ENCODE measurements at places on chromosomes 1 and 21.
A peak's percentile ranks its signal among the peaks of the same experiment; 100 is the strongest.

DNA sequence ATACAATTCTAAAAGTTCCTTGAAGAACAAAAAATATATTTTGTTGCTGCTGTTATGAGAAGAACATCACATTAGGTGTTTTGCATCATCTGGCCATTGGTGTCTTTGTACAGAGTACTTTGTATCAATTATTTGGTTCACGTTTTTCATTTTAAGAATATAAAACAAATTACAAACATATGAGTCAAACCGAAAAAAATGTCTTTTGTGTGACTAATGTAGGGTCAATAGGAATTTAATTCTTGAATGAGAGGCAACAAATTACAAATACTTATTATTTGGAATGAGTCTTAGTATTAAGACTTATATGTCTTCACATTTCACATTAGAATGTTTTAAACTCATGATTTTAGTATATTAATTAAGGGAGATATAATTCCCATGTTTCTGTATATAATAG is 54.8 kb downstream of the NR5A2 start:
- DNase-seq: no peak

- no peak for DNase-seq
These were observed 23.6 kb downstream of the RAP1GAP start for GRCh38 chr1:21645550-21645949.

GRCh38 chr1:19688041-19688842 is 23.6 kb downstream of the HTR6 start:
- no peak for DNase-seq

GRCh38 chr1:234675006-234675405 is 65.0 kb upstream of the IRF2BP2 start:
- DNase-seq: no peak

DNA sequence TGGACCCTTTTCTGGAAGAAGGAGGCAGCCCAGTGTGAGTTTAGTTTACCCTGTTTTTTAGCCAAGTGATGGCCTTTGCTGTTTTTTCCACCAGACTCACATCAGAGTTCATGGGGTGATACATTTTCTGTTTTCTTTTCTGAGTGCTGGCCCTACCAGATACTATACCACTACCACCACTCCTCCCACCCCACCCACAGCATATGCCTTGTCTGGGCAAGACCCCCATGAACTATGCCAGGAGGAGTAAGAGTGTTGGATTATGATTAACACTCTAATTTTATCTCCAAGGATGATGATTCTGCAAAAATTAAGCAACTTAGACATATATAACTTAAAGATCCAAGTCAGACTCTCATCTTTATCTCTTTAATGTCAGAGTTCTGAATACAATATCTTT is 26.1 kb downstream of the FABP3 start:
- no peak for DNase-seq

DNA sequence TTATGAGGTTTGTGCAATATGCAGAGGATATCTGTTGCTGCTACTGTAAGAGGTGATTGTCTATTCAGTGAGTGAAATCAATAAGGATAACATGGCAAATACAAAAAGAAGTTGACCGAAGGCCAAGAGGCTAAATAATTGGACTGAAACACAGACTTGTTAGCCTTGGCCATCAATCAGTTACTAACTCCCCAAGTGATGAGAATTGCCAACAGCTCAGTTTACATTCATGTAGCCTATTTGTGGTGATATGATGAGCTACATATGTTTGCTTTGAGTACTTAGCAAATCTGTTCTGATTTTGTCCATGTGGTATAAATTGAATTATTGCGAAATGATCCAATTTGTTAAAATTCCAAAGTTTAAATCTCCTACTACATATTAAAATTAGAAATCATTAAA is 68.6 kb upstream of the VAV3 start:
- DNase-seq: no peak

DNA sequence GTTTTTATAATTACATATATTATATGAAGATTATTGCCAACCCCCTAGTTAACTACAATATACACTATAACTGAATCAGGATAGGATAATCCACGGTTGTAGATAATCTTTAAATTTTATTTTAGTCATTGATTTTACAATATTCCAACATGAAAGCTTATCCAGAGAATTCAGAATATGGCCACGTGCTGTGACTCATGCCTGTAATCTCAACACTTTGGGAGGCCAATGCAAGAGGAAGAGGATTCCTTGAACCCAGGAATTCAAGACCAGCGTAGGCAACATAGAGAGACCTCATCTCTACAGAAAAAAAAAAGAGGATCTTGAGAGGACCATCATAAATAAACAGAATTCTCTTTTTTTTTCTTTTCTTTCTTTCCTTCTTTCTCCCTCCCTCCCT is 119.6 kb upstream of the CACYBP start:
- DNase-seq: no peak

- DNase-seq: no peak
These were observed 5.8 kb downstream of the COQ8A start for GRCh38 chr1:226945858-226946245.

DNA sequence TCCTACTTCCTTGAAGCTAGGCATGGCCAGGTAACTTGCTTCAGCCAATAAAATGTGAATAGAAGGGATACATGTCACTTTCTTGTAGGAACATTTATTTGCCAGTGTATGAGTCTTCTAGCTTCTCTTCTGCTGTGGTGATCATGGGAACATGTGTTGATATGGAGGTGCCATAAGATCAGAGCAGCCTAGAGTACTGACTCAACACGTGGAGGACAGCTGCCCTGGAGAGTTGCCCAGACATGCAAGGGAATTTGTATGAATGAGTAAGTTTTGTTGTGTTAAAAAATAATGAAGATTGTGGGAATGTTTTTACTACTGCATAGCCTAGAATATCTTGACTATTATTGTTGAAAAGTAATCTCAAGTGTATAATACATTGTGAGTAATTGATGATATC is 502.3 kb downstream of the NUF2 start:
- DNase-seq: no peak

DNA sequence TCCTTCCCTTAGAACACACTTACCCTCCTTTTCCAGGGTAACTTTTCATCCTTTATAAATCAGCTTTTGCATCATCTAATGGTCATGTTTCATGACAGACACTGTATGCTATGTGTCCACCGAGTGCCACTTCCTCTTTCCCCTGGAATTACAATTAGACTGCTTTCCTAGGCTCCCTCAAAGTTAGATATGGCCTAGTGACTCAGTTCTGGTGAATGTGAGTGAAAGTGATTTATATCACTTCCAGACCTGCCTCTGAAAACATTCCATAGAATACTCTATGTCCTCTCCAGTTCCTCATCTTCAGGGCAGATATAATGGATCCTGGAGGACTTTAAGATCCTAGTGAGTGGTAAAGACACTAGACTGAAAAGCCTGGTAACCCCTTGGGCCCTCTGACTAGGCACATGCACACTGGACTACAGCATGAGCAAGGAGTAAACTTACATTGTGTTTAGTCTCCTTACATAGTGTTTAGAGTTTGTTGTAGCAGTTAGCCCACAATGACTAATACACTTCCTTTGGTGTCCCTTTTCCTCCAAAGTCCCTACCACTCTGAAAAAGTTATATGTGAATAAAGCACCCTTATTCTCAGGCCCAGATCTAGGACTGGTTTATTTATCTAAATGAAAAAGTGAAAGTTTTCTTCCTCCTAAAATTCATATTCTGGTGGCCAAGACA is 59.3 kb downstream of the GPR88 start:
- no peak for DNase-seq

DNA sequence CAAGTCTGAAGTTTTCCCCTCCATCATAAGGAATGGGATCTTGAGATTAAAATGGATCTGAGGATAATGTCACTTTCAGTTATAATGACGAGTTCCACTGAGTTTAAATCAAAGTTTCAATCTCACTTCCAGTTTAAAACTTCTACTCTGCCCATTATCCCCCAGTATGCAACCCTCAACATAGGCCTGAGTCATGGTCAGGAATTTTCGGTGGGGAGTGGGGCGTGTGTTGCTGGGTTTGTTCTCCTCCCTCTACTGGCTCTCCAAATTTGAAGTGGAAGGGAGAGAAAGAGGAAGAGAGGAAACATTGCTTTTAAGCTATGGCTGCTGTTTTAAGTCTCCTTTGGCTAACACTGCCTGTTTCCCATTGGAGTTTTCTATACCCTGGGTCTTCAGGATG is 152.9 kb downstream of the TM2D1 start:
- DNase-seq: no peak

- DNase-seq: no peak
These were observed 934 bp downstream of the ASPM start for GRCh38 chr1:197145446-197146024.

DNA sequence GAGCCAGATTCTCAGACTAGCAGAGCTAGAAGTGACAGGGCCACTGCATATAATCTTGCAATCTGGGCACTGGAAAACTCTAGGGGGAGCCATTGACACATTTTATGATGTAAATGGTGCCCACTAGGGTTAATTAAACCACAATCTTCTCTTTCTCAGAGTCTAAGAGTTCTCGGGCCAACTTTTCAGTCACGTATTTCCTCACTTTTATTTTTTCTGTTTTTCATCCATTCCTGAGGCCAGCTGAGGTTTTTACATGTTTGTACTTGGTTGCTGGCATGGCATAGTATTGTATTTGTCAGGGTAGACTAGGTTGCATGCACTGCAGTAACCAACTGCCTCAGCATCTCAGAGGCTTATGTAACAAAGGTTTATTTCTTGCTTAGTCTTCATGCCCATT is 138.2 kb downstream of the ZNF326 start:
- DNase-seq: no peak

- DNase-seq: no peak
These were observed 602.2 kb upstream of the ADAMTS5 start for GRCh38 chr21:27569091-27569490.

DNA sequence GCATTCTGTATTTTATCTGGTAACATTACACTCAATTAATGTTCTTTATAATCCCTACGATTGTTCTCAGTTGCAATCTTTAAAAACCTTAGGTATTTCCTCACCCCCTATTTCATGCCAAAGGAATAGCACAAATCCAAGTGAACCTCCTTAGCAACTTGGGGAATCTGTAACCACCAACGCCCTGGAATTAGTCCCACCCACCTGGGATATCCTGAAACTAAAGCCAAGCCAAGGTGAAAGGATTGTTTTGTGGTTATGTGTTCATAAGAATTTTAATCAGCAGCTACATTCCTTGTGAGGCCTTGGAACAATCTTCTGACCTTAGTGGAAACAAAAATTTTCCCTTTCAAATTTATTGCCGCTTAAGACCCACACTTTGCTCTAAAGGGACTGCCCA is 908.7 kb downstream of the TTLL7 start:
- no peak for DNase-seq

DNA sequence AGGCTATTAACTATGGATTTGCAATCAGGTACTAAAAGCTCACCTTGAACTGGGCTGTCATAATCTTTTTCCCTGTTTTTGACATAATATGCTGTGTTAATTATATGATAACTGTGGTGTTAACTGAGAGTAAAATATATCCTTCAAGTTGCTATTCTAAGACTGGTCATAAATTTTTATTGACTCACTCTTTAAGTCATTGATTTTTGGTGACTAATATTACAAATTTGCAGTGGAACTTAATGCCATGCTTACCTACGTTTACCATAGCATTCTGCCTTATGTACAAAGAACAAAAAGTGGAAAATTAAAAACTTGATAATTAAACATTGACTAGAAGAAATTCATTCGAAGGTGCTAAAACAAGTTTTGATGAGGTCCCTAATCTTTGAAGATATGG is 872.4 kb downstream of the BRINP3 start:
- no peak for DNase-seq

- no peak for DNase-seq
These were observed 139.2 kb upstream of the SYT6 start for GRCh38 chr1:114292835-114293234.

GRCh38 chr1:160193091-160193819 is 2.9 kb downstream of the CASQ1 start:
- peak; percentile 80 for DNase-seq

DNA sequence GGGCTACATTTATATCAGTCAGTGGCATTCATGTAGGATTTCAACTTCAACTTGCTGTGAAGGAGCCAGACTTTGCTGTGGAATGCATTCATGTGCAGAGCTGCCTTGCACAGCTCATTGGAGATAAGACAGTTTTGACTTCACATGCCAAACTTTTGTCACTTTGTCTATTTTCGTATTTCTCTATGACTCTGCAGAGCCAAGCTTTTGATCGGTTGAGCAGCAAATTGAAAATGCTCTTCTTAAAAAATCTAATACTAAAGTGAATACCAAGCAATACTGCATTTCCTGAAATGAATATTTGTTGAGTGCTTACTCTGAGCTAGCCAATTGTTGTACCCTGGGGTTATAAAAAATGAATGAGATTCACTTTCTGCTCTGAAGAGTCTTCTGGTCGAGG is 388.7 kb downstream of the ST6GALNAC3 start:
- DNase-seq: no peak

DNA sequence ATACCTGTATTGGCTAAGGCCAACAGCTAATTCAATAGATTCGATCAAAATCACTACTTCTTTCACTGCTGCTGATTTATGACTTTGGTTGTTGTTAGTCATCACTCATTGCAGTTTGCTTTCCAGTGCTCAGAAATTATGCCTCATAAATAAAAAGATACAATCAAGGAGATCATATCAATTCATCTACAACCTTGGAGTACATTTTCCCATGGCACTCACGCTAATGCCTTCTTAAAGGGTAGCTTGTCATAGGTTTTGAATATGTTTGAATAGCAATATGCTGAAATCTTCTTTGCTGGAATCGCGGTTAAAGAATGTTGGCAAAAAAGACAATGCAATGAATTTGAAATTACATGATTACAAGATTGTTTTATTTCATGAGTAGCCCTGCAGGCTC is 89.9 kb downstream of the KCTD3 start:
- no peak for DNase-seq

GRCh38 chr21:19123053-19123452 is 719.5 kb upstream of the TMPRSS15 start:
- no peak for DNase-seq

DNA sequence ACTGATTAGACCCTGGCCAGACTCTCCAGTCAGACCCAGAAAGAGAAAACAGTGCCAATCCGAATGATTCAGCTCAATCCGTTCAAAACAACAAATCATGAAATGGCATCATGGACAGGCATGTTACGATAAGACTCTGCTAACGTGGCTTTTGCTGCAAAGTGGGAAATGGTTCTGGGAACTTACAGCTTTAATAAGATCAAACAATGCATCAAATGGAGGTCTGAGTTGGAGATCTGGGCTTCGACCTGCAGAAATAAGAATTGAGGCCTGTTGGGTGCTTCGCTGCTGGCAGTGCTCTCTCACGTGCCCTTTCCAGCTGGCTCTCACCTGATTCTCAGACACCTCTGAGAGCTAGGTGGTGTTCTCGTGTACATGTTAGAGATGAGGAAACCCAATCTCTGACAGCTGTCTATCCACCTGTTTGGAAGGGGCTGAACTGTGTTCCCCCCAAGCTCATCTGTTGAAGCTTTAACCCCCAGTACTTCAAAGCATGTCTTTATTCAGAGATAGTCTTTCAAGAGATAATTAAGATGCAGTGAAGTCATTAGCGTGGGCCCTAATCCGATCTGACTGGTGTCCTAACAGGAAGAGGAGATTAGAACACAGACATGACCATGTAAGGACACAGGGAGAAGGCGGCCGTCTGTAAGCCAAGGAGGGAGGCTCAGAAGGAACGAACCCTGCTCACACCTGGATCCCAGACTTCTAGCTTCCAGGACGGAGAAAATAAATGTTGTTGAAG is 45.5 kb upstream of the ETS2 start:
- DNase-seq: no peak

GRCh38 chr1:65958561-65959350 is 166.1 kb downstream of the PDE4B start:
- no peak for DNase-seq

GRCh38 chr1:44239961-44240371 is 26.7 kb downstream of the DMAP1 start:
- DNase-seq: no peak

Data from mesothelial cell of epicardium (in vitro differentiated cells).